NCI-H1417 (cell line): ENCODE measurements at places on chromosomes 3 and 15.
A peak's percentile ranks its signal among the peaks of the same experiment; 100 is the strongest.

DNA sequence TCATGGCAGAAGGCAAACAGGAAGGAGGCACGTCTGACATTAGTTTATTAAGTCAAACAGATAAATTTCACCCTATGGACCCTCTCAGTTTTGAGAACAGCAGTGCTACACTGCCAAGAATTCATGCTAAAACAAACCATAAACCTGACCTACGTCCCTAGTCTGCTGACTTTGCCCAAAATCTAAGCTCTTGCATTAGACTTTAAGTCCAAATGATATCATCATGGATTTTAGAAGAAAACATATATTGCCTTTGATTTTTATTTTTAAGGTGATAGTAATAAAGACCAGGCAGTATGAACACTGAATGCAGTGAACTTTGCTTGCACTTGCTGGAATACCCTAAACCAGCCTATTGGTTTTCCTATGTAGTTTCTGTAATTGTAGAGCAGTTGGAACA is 79.6 kb upstream of the GADL1 start:
- no peak for DNase-seq

GRCh38 chr15:55712363-55712762 is 30.6 kb downstream of the PRTG start:
- DNase-seq = no peak

DNA sequence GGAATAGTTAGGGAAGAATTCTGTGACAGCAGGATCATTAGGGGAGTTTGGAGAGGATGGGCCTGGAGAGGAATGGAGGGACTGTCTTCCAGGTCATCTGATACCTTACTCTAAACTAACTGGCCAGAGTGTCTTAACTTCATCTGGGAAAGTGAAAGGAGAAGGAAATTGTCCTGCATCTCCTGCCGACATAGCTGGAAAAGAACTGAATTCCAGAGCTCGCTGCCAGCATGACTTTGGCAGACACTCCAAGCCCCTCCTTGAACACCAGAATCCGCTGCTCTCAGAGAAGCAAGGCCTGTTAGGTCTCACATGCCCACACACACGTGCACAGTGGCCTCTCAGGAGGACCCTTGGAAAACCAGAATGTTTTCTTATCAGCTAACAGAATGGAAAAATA is 10.5 kb downstream of the ABI3BP start:
- DNase-seq = no peak

GRCh38 chr15:67520321-67521028 is 456 bp upstream of the C15orf61 start:
- no peak for DNase-seq

GRCh38 chr15:88385078-88385700 is 82.0 kb downstream of the MRPL46 start:
- no peak for DNase-seq

DNA sequence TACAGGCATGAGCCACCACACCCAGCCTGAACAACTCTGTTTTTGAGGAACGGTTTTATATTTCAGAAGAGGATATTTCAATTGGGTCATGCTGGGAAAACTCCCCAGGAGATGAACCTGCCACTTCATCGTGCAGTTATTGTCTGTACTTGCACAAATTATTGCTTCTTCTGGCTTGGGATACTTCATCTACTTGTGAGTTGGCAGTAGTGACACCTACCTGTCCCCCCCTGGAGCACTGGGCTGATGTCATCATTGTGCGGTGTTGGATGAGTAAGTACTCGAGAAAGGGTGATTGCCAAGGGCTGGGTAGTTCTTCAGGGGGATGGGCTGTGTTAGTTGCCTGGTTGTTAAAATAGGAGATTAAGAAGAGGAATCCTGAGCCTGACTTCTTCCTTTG is 85.1 kb upstream of the SAMMSON start:
- DNase-seq = no peak

- peak; percentile 25 for DNase-seq
Measured at GRCh38 chr3:11878837-11879236, 32.2 kb upstream of the TAMM41 start.

DNA sequence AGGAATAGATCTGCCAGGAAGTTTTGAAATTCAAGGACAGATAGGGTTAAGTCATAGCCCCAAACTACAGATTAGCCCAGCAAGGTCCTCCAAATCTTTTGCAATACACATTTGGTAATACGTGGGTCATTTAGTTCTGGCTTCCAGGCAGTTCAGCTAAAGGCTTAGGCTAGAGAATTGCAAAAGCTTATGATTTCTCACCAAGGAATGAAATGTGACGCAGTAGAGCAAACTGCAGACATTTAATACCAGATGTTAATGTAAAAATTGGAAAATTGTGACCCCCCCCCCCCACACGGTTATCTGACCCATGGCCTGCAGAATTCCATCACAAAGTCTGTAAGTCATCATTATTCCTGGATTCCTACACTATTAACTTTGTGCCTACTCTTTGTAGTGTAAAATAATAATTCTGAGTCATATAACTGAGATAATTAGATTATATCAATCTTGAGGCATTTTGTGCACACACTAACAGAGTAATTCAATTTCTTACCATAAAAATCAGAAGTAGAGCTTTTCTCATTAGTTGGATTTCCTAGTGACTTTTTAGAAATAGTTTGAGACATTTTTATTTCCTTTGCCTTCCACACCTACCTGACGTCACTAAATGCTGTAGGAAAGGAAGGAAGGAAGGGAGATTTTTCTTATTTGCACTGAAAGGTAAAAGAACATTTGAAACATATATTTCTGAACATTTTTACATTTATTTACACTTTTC is 235.2 kb downstream of the DTWD1 start:
- no peak for DNase-seq

DNA sequence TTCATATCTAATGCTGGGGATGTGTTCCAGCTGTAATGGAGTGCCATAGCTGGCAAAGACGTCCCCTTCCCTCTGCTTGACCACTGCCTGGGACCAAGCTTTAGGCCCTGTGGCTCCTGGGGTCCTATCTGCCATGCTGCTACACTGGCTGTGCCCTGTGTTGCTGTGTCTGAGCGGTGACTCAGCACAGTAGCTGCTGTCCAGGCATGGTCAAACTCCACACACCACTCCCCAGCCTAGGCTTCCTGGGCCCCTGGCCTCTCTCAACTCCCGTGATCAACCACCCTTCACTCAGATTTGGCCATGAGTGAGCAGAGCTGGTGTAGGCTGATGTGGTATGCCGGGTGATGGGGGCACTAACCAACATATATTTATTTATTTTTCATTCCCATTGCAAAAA is 27.0 kb downstream of the EPHB1 start:
- DNase-seq = no peak

- no peak for DNase-seq
Measured at GRCh38 chr15:57038040-57038439, 119.6 kb downstream of the TCF12 start.

DNA sequence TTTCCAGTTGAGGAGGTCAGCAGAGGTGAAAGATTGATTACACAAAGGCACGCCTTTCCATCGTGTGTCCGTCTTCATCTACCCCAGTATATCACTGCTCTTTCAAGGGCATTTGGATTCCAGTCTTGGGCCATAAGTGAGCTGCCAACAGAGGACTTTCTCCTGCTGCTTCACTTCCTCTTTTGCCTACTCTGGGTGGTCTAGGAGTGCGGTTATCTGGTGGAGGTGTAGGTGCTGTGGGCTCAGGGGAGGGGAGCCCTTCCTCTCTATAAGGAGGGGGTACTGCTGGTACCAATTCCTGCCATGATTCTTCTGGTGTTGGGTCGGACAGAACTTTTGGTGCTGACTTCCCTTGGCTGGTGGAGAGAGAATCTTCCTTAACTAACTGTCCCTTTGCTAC is 83.1 kb upstream of the VEPH1 start:
- no peak for DNase-seq

- no peak for DNase-seq
Measured at GRCh38 chr3:39757307-39757706, 52.1 kb upstream of the MYRIP start.

DNA sequence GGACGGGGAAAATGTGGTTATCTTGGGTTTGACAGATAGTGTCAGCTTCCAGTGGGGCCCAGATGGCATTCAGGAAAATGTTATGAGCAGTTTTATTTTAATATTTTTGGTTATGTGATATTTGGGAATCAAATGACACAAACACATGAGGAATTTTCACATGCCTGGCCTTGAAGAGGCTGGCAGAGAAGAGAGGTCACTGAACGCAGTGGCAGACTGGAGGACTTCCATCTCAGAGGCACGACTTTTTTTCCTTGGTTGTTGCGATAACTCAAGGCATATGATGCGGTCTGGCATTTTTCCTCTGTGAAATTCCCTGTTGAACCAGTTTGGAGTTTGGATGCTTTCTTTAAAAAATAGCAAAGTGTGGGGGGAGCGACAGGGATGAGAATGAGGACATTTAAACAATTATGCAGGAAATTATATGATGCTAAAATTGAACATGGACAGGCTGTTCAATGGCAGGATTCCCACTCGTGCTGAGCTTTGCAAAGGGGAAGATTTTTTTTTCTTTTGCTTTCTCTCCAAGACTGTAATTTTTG is 36.9 kb upstream of the ARPP21 start:
- no peak for DNase-seq

GRCh38 chr3:110518031-110518430 is 553.6 kb upstream of the NECTIN3 start:
- no peak for DNase-seq
